ENCODE measurements at places on chromosomes 16 and 17.

DNA sequence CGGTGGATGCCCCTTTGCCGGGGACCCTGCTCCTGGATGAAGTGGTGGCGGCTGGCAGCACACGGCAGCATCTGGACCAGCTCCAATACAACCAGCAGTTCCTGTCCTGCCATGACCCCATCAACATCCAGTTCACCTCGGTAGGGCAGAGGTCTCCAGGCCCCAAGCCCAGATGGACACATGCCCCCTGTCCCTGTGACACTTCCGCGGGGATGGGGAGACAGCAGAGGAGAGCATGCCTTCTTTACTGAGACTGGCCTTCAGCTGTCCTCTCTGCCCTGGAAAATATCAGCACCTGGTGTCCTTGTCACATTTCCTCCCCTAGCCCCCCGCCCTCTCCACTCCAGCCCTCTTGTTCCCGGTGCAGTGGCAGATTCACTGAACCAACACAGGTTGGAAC, 6.2 kb downstream of the CHAD start:
- DNase-seq, result no peak

DNA sequence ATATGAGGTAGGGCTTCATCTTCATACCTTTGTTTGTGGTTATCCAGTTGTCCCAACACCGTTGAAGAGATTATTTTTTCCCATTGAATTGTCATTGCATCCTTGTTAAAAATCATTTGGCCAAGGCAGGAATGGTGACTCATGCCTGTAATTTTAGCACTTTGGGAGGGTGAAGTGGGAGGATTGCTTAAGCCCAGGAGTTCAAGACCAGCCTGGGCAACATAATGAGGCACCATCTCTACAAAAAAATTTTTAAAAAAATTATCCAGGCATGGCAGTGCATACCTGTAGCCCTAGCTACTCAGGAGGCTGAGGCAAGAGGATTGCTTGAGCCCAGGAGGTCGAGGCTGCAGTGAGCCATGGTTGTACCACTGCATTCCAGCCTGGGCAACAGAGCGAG, 223.9 kb downstream of the TANC2 start:
- no peak for DNase-seq

GRCh38 chr17:79944821-79945391, 90.8 kb downstream of the TBC1D16 start:
- DNase-seq, result no peak

DNA sequence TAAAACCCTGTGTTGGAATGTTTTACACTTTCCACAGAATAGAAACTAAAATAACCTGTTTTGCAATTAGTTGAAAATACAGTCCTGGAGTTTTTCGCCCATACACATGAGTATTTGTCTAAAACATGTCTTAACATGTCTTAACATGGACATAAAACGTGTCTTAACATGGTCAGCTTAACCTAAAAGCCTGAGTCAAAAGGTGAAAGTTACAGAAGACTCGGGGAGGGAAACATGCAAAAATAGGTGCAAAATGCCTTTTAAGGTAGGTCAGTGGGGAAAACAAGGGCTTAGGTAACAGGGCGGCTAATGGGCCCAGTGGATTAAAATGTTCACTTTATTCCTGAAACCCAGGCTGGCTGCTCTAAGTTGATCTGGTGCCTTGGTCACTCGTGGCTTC, 56.1 kb upstream of the RBL2 start:
- DNase-seq, result no peak

DNA sequence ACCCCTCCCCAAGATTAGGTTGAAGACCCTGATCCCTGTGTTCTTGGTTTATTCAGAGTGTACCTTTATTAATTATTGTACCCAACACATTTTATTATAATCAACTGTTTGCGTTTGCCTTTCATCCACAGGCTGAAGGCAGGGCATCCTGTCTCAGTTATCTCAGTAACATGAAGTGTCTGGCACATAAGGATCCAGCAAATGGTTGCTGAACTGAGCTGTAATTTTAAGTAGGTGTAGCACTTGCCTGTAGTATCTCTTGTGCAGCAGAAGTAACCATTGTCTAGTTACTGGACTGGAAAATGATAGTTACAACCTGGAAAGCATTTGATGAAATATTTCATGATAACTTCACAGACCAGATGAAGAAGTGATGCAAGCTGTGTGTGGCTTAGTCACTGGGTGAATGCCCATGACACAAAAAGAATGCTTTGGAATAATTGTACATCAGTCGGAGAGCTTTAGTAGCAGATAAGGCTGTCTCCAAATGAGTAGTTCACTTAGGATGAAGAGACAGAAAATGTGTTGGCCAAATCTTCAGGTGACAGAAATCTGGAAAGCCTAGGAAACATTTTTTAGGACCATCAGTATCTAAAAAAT, 56.6 kb downstream of the ESRP2 start:
- no peak for DNase-seq

DNA sequence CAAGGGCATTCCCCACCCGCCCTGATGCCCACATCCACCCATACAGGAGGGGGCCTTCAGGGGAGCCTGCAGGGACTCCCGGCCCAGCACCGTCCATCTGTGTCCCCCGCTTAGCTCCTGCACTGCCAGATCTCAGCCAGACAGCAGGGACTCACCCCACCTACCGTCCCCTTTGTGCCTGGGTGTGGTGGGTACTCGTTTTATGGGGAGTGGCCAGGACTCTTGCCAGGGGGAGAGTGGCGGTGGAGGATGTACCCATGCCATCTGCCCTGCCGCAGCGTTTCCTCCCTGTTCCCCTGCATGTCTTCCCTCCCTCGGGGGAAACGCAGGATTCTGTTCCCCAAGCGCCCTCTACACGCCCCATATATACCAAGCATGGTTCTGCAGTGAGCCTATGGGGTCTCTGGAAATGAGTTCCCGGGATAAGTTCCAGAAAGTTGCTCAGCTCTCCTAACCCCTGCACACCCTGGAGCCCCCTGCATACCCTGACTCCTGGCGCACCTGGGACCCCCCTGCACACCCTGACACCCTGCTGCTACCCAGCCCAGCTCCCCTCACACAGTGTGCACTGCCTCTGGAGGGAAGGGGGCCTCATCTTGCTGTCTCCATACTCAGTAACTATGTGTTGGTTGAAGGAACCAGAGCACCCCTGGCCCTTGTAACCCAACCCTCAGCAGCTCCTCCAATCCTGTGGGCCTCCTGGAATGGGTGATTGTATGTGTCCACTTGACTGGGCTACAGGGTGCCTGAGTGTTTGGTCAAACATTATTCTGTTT, 4.2 kb upstream of the MAFG start:
- no peak for DNase-seq

- no peak for DNase-seq
These were observed 34.0 kb downstream of the RHBDL3 start for GRCh38 chr17:32299580-32300164.

- DNase-seq, result no peak
These were observed 68.8 kb downstream of the KATNIP start for GRCh38 chr16:27618606-27619327.

- no peak for DNase-seq
These were observed 82.3 kb downstream of the ARHGAP23 start for GRCh38 chr17:38510421-38511149.

DNA sequence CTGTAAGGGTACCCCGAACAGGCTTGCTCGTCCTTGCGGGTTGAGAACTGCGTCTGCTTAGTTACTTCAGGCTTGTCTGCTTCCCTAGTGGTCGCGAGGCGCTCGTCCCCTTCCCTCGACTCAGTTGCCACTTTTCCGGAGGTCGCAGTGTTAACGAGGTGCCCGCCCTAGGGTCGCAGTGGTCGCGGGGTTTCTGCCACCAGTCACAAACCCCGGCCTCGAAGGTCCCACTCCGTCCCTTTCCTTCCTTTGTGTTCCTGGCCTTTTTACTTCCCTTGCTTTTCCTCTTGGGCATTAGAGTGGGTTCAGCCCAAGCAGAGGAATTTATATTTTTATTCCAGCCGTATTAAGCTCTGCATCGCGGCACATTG, 299 bp downstream of the NUP85 start:
- no peak for DNase-seq

DNA sequence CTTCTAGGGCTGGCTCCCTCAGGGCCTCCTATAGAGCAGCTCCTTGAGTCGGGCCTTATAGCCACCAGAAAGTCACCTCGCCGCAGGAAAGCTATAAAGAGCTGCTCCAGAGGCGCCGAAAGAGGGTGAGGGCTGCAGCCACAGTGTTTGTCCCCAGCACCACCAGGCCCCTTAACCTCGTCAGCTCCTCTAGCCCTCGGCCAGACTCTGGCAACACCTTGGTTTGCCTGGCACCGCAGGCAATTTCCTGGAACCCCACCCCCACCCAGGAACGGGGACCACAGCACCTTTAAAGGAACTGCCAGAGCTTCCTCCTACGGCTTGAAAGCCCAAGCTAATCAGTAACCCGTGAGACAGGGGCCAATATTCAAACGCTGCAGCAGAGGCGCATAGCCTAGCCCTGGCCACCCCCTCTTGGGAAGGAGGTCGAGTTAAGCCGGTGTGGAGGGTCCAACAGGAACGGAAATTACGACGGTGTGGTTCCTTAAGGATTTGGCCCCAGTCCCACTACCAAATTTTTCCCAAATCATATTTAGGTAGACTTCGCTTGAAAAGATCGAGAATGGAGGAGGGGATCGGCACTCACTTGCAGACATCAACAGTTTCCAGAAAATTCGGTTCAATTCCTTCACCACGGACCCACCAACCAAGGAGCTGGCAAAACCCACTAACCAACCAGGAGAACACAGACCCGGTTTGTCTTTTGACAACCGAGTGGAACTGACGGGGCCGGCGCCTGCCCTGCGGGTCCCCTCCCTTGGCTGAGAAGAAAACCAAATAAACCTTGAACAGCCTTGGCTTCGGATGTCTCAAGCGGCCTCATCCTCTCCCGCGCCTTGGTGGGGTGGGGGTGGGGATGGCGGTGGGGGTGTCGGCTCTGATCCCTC, 3.0 kb downstream of the HOXB6 start:
- no peak for DNase-seq

DNA sequence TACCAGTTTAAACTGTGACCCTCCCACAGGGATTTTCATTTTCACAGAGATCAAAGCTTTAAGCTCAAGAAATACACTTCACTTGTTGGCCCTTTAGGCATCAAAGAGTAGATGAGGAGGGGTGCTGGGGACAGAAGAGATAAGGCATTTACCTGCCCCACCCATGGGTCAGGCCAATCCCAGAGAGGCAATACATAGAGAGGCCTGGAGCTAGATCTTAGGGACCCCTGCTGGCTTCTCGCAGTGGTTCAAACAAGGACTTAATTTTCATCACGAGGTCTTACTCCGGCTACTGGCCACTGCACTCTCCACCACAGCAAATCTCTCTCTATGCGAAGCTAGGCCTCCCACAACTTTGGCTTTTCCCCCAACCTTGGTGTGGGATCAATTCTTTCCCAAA, 46.6 kb downstream of the NOG start:
- no peak for DNase-seq

- DNase-seq, result peak; percentile 23
These were observed at the start of gene OR1F1 for GRCh38 chr16:3187798-3188674. Gene OR1F1, plus strand, starts transcription at chr16:3188204.

GRCh38 chr17:16986391-16986790, 14.5 kb upstream of the TNFRSF13B start:
- DNase-seq, result no peak

DNA sequence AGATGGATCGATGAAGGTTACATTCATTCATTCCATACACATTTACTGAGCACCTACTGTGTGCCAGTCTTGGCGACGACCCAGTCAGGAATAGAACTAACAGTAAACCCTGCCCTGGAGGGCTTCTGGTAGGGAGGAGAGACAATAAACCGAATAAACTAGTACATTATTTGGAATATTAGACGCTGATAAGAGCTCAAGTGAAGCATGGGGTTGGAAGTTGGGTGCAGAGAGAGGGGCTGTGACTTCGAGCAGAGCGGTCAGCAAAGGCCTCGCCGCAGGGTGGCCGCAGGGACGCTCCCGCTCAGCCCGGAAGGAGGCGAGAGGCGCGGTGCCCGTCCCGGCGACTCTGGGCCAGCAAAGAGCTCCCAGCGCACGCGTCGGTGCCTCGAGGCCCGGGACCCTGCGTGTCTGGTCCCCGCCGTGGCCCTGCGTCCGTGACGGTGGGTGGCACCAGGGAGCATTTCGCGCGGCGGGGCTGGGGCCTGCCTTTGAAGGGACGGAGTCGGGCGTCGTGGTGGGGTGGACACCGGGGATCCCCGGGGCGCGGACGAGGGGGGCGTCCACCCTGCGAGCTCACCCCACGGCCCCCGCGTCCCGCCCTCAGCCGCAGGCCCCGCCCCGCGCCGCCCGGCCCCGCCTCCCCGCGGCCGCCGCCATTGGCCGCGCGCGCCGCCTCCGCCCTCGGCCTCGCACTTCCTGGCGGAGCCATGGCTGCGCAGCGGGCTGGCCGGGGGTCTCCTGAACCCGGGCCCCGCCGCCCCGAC, at the start of gene KLHL36:
Gene KLHL36, plus strand, starts transcription at position 684 of the 767 bp plus-strand sequence. CDS start 2,357 bp downstream, outside the sequence.
- DNase-seq, result peak; percentile 65

- DNase-seq, result no peak
These were observed 35.4 kb downstream of the ACTG1 start for GRCh38 chr17:81477173-81477572.

DNA sequence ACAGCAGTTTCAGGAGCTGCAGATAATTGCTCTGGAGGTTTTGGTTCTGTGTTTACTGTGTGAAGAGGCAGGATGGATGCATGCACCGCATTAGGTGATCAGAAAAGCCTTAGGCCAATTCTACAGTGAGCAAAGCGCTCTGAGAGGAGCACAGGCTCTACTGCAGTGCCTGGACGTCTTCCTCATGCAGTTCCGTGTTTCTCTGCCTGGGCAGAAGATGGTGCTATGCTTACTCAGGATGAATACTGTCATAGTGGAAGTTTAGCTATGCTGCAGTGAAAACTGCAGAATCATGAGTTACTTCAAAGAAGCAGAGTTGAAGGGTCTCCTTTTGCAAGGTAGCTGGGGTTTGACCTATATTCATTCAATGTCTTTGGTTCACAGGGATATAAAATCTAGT, 1012.4 kb downstream of the KCNJ18 start:
- DNase-seq, result no peak

- no peak for DNase-seq
These were observed 78.7 kb upstream of the LGALS9 start for GRCh38 chr17:27552276-27552732.

- no peak for DNase-seq
These were observed at the start of gene C16orf74 for GRCh38 chr16:85750827-85751697. Gene C16orf74, minus strand, starts transcription at chr16:85751096. Its CDS starts 15,879 bp downstream, at chr16:85735217.

GRCh38 chr17:70552230-70552981, 383.1 kb downstream of the KCNJ2 start:
- no peak for DNase-seq

GRCh38 chr17:9003355-9004131, 17.8 kb upstream of the NTN1 start:
- DNase-seq, result no peak

- DNase-seq, result no peak
These were observed 20.4 kb downstream of the KIAA0513 start for GRCh38 chr16:85047867-85048455.

DNA sequence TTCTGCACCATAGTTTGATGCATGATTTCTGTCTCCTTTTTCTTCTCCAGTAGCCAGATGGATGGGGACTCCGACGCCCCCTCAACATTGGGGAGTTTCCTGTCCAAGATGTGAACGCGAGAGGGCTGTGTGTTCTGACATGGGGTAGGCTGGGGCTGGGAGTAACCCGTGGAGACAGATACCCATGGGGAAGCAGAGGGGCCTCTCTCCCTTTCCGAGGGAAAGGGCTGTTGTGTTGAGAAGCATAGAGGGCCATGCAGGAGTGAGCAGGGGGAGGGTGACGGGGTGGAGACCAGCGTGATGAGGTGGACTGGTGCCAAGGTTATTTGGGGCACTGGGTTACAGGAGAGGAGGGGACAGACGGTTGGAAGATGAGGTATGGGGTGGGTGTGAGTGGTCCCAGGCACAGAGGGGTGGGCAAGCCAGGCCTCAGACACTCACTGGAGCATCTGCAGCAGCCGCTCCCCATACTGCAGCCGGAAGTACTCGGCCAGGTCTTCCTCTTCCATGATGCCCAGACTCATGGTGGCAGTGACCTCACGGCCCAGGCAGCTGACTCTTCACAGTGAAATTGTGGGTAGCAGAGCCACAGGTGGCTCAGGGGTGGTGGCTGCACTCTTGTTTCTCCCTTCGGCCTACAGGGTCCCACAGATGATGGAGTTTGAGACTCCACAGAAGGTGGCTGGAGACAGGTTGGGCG, 400 bp downstream of the CCDC42 start:
- DNase-seq, result no peak

Data from effector memory CD4-positive, alpha-beta T cell (primary cell).